ENCODE measurements at places on chromosomes 5 and 9.
A peak's percentile ranks its signal among the peaks of the same experiment; 100 is the strongest.

DNA sequence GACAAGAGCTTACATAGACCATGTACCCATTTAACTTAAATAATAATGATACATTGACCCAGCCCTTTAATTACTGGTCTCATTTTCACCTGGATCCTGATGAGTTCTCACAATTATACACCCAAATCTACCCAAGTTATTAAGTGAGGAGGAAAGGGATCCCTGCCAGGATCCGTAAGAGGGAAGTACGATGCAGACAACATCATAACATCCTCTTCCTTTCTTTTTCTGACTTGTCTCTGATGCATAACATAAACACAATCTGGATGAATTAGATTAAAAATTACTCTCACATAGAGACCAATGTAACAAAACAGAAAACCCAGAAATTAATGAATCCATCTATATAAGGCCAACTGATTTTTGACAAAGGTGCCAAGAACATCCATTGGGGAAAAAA is 17.0 kb downstream of the MARCHF3 start:
- DNase-seq: no peak

DNA sequence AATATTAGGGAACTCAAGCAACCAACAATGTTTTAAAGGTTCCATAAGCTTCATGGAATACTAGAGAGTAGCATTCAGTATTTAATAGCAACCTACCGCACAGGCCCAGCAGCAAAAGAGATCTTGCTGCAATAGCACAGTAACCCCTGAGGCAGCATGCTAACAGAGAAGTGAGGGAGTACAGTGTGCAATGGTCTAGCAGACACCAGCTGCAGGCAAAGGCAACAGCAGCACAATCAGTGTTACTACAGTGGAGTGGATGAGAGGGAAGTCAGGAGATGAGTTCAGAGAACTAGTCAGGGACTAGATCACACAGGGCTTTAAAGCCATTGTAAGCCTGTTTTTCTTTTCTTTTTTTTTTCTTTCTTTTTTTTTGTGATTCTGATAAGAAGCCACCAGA is 2.8 kb downstream of the TICAM2 start:
- no peak for DNase-seq

- DNase-seq: no peak
Observed at GRCh38 chr5:2901096-2901495, 149.6 kb upstream of the IRX2 start.

GRCh38 chr9:124296094-124296493 is 38.3 kb downstream of the NEK6 start:
- DNase-seq: no peak

- no peak for DNase-seq
Observed at GRCh38 chr5:163534492-163535094, 29.2 kb downstream of the MAT2B start.

DNA sequence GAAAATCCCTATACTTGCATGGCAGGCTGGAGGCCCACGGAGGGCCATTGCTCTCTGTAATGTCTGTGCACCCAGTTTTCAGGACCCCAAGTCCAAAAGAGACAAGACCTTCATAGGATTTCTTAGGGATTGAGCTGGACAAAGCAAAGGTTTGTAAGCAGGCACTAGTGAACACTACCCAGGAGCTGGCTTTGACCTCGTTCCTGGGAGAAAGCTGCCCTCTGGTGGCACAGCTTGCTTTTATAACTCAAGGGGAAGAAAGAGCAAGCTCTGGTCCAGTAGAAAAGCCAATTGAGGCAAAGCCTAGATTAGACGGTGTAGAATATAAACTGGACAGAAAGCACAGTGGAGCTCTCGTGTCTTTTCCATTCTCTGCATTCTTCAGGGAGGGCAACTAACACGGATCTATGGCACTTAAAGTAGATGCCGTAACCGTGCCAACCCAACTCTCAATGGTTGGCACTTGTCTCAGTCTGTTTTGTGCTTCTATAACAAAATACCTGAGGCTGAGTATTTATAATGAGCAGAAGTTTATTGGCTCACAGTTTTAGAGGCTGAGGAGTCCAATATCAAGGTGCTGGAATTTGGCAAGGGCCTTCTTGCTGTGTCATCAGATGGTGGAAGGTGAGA is 7.9 kb downstream of the GABRP start:
- peak; percentile 29 for DNase-seq

- no peak for DNase-seq
Observed at GRCh38 chr5:112958093-112959088, 18.2 kb upstream of the DCP2 start.

GRCh38 chr9:92438900-92439526 is 14.7 kb upstream of the OMD start:
- no peak for DNase-seq

DNA sequence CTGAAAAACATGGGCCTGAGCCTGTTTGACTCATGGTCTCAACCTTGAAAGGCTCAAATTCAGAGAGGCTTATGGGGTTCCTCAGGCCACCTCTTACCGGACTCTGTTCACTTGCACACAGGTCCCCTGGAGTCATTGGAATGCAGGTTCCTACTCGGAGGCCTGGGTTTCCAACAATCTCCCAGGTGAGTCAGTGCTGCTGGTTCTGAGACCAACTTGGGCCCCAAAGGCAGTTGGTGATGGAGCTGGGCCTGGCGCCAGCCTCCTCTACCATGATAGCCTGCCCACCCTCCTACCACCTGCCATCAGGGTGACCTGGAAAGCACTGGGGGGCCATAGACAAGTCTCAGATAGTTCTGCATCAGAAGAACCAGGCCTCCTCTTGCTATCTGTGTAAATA is 188.4 kb downstream of the RGS3 start:
- no peak for DNase-seq

GRCh38 chr9:19759066-19759465 is 29.8 kb downstream of the SLC24A2 start:
- no peak for DNase-seq

- no peak for DNase-seq
Observed at GRCh38 chr5:124806373-124807077, 60.1 kb upstream of the ZNF608 start.

DNA sequence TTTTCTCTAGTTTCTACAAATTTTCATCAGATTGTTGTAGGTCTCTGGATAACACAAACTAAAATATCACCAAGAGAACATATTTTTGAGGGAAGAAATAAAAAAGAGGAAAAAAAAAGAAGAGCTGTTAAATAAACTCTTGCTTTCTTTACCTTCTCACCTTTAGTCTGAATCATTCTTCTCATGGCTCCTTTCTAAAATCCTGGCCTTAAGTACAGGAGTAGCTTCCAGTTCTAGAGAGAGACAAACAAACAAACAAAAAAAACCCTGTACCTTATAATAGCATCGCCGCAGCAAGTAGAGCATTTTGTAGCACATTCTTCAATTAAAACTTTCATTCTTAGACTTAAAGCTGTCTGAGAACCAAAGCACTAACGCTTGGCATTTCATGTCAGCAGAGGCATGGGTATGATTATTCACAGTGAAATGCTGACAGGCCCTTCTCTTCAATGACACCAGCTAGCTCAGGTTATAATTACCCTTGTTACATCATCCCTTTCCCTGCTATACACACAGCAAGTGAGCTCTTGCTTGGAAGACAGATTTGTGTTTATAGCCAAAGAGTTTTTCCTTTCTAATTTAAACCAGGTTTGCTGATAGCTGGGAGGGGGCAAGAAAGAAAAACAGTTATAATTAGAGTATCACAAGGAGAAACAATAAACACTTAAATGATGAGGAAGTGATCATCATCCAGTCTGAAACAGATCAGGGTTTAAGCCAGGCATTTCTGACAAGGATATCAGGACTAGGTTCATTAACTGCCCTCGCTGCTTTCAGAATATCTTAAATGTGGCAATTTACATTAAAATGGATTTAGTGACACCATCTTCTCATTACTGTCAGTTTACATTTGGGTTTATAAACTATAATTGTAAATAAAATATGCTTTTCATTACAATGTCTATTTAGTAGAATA is 510.9 kb upstream of the ZNF608 start:
- DNase-seq: no peak

DNA sequence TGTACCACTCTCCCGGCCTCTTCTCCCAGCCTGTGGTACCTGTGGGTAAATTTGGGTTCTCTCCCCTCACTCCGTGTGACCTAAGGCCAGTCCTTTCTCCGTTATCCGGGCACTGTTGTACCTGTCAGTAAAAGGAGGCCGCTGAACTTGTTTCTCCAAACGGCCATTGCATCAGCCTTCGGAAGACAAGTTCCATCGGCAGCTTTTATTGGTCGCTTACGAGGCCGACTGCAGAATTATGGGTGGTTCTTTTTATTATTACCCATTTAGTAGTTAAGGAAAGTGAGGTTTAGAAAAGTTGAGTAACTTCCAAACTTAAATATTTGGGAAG is 558 bp downstream of the GRPEL2 start:
- DNase-seq: peak; percentile 36

DNA sequence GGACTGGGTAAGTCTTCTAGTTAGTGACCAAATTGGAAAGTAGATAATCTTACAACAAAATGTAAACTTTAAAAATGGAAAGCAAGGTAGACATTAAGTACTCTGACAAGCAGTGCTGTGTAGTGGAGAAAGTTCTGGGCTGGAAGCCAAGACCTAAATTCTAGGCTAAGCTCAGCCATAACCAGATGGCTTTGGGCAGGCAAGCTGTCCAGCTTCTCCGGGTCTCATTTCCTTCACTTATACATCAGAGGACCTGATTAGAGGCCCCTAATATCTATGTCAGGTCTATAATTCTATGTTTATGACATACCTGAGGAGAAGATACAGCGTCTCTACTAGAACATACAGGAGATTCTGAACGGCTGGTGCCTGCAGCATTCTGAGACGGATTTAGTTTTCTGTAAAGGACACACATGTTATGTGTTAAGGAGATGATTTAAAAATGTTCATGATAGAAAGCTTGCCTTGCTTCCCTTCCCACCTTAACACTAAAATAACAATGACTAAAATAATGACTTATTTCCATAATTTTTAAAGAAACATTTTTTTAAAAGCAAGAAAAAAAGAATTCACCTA is 61.2 kb downstream of the ELL2 start:
- no peak for DNase-seq

- DNase-seq: no peak
Observed at GRCh38 chr9:87973122-87973521, 1.2 kb downstream of the CDK20 start.

DNA sequence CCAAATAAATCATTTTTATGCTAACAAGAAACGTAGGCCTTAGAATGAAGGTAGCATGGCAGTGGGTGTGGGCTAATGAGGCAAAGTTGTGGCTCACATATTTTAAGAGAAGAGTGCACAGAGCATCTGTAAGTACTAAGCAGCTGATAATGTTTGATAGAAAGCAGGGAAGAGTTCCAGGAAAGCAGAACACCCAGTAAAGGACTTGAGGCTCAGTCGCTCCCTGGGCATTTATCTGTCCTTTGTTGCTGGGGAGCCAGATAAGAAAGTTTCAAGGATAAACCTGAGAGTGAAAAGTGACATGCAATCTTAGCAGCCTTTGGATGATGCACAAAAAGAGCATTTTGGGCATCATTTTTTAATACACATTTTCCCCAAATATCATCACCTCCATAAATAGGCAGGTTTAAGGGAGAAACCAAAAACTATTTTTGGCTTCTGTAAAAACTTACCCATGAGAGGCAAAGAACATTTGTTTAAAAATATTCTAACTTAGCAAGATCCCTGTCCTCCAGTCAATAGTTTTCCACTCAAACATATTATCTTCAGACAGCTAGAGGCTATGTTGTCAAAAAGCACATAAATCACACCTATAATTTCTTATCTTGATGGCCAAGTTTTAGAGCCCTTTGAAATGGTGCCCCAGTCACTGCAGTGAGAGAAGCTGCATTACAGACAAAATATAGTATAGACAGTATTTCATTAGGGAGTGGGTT is 3.4 kb downstream of the FREM1 start:
- no peak for DNase-seq

GRCh38 chr9:133201424-133202144 is 7.5 kb downstream of the OBP2B start:
- no peak for DNase-seq

DNA sequence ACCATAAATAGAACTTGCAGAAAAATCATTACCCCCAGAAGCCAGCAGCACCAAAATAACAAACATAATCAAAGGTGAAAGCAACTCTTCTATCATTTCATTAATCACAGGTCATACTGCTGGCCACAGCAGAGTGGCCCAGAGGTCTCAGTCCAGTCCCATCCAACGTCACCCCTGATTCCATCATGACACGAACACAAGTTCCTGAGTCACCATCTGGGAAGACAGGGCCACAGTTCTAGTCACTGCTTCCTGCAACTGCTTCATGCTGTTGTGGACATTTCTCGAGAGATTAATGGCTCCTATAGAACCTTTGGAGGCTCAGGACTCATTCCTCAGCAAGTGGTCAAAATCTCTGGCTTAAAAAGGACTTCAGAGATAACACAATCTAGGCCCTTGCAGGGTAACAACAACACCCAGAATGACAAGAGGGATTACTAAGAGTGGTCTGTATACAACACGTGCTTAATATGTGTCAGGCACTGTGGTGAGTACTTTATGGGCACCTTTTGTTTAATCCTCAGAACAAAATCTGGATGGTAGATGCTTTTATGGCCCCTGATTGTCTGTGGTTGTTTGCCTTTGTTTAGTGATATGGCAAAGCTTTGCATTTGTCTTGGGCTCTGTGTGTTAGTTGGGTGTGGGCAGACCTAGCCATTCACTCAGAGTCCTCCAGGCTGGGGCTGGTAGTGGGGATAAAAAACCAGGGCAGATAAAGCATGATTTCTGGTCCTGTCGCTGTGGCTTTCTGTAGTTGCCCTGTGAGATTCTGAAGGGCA is 184.3 kb downstream of the DAB2IP start:
- DNase-seq: no peak

- DNase-seq: no peak
Observed at GRCh38 chr9:130310456-130310855, 44.9 kb downstream of the HMCN2 start.

GRCh38 chr5:13081116-13081515 is 863.4 kb downstream of the DNAH5 start:
- DNase-seq: no peak

DNA sequence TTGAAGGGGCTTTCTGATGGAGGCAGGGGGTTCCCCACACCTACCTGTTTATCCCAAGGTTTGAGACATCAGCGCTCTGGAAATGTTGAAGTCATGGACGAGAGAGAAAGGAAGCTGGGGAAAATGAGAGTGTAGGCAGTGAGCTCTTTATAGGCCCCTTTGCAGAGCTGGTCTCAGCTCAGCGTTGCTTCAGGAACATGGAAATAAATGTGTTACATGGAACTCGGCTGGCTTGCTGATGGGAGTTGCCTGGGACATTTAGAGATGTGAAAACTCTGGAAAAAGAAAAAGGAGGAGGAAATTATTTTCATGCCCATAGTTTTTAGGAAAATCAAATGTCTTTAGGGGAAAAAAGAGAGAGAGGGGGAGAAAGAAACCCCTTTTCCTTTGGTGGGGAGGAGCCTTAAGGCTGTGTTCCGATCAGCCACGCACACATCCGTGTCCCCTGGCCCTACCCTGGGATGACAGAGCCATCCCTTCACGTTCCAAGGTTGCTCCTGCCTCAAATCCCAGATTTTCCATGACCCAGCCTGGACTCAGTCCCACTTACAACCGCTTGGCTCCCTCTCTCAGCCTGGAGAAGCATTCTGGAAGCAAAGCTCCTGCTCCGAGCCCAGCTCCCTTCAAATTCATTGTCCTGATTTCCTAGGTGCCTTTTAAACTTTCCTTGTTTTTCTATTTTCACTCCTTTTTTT is 78.3 kb downstream of the COL27A1 start:
- no peak for DNase-seq

Measured in activated CD4-positive, alpha-beta T cell treated with anti-CD3 and anti-CD28 coated beads, Interleukin-2, amount 50 U/mL, for 16 hours (primary cell).